ENCODE measurements at places on chromosomes 1 and 21. TPM values are rescaled to one million over a fixed set of nuclear protein-coding genes. Genes with fewer than 3 reads are reported as not detected.

The ANGPTL1 gene
- 110 TPM for total RNA-seq

The NRDC gene
- total RNA-seq: 49.7 TPM

The CYP4A11 gene
- not detected for total RNA-seq

The TADA1 gene
- 6.5 TPM for total RNA-seq

The AKR7A2 gene
- 71.5 TPM for total RNA-seq

GRCh38 chr1:171790318-171790717 is 8.9 kb downstream of the METTL13 start:
- DNase-seq: no peak

- DNase-seq: no peak
Measured at GRCh38 chr1:182600745-182601415, 3.3 kb downstream of the RGS16 start.

GRCh38 chr1:208074353-208074752 is 163.4 kb upstream of the CD34 start:
- DNase-seq: no peak

DNA sequence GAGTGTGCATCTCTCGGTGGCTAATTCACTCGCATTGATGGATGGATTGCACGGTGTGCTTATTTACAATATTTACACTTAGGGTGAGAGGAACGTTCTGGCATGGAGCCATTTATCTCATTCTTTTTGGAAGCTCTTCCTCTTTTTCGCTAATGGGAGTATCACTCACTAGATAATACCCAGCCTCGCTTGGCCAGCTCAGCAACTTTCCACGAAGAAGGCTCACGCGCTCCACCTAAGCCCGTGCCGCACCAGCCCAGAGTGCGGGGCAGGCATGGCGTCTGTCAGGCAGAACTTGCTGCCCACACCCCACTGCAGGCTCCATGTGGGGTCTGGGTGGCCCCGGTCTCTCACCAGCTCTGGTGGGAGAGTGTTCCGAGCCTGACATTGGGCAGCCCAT is 484.9 kb downstream of the NPHP4 start:
- DNase-seq: no peak

DNA sequence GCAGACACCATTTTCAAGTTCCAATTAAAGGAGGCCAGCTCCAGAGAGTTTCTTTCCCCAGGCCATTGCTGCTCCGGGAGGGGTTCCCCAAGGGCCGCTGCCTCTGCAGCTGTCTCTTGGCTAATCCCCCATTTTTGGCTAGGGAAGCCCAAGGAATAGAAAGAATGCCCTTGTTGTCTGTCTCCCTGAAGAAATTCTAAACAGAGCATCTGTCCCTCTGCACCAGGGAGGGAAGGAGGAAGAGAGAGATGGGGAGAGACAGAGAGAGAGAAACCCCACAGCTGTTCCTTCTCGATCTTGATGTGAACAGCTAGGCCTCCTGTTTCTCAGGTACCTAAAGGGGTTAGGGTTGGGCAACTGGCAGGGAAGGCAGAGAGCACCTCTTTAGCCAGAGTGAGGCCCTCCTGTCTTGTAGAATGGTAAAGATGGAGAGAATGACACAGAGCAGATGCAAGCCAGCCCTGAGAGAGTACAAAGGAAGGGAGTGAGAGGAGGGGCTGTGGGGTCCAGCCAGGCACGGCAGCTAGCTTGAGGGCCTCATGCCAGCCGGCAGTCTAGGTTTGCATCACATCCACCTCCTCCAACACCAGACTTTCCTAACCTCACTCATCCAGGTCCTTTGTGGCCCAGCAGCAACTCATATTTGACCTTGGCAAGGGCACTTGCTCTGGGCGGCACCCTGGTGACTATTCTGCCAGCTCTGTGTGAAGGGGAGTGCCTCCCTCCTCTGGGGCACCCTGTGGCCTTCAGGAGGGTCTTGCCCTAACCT is 13.1 kb downstream of the OPTC start:
- no peak for DNase-seq

DNA sequence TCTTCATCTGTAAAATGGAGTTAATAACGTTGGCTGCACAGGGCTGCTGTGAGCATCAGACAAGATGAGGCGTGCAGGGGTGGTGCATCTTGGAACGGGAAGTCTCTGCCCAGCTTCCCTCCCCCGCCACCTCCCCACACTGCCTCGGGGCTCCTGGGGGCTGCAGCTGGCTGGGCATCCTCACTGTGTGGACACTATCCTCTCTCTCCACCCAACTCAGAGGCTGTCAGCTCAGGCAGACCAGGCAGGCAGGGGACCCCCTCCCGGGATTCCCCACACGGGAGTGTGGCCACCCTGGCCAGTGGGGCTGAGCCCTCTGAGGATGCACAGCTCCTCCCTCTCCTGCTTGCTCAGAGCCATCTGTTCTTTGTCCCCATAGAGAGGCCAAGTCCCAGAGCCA is 122.7 kb downstream of the CCDC185 start:
- no peak for DNase-seq

- DNase-seq: no peak
Measured at GRCh38 chr1:20602851-20603450, 14.1 kb downstream of the CDA start.

- DNase-seq: no peak
Measured at GRCh38 chr1:40316595-40317393, at the start of gene COL9A2. Gene COL9A2, minus strand, starts transcription at chr1:40317286. Its CDS starts 89 bp downstream, at chr1:40317197.

DNA sequence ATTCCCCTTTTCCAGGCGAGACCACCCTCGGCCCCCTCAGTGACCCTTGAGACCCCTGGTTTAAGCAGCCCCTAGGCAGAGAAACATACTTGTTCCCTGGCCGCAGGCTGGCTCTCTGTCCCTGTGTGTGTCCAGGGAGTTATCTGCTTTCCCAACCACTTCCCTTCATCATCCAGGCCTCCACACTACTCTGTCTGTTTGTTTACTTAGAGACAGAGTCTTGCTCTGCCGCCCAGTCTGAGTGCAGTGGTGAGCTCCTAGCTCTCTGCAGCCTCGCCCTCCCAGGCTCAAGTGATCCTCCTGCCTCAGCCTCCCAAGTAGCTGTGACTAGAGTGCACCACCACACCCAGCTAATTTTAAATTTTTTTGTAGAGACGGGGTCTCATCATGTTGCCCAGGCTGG is 5.8 kb upstream of the VWA1 start:
- DNase-seq: no peak
